ENCODE measurements at places on chromosomes 6 and 20. TPM values are rescaled to one million over a fixed set of nuclear protein-coding genes. Genes with fewer than 3 reads are reported as not detected.

- no peak for DNase-seq
These were observed 47.1 kb downstream of the IRF4 start for GRCh38 chr6:438634-439170.

DNA sequence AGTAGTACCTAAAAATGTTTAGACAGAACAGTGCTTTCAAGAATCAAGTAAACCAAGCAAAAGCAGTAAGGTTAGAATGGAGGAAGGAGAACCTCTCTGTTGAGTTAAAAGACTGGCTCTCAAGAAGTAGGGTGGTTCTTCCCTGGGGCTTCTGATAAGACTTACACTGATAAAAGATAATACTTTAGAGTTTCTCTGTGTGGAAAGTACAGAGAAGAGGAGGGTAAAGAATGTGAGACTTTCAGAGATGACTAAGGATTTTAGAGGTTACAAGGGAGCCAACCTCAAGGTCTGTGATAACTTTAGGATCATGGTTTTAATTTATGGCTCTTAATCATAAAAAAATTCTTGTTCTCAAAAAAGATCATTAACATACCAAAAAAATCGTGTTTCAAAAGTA, 30.9 kb upstream of the ALDH8A1 start:
- DNase-seq, result no peak

DNA sequence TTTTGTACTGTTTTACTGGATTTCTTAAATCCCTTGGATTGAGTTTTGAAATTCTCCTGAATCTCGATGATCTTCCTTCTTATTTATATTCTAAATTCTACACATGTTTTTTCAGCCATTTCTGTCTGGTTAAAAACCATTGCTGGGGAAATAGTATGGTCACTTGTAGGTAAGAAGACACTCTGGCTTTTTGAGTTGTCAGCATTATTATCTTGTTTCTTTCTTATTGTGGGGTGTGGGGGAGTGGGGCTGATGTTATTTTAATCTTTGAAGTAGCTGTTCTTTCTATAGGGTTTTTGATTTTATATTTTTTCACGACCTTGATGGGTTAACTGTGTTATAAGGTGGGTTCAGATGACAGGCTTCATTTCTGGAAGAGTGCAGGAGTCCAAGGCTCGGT, 37.4 kb upstream of the ADGRB3 start:
- no peak for DNase-seq

DNA sequence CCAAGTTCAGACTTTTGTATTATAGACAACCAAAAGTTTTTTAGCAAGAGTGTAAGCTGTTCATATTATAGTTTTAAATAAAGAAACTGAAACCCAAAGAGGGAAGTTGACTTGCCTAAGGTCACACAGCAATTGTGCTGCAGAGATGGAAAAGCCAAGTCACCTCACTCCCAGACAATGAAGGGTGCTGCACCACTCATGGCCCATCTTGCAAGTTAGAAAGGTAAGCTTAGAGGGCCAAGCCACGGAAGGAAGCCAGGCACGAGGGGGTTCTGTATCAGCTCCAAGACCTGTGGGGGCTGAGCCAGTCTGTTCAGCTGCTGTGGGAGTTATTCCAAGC, 860 bp downstream of the DEFB124 start:
- DNase-seq, result no peak

- no peak for DNase-seq
These were observed 14.1 kb upstream of the SPDEF start for GRCh38 chr6:34570066-34570833.

DNA sequence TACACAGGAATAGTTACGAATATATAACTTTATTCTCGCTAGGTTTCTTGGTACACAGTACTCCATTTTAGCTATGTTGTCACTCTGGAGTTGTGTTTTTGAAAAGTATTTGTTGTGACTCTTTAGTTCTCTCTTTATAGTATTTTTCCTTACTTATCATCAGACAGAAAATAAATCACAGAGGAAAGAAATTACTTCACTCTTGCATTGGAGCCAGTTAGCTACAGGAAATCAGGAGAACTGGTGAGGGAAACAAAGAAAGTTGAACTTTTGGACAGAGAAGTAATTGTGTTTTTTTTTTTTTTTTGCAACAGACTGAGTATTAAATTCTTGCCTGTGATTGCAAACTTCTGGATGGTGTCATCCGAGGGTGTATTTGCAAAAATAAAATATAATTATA, 33.9 kb downstream of the DSE start:
- DNase-seq, result no peak

DNA sequence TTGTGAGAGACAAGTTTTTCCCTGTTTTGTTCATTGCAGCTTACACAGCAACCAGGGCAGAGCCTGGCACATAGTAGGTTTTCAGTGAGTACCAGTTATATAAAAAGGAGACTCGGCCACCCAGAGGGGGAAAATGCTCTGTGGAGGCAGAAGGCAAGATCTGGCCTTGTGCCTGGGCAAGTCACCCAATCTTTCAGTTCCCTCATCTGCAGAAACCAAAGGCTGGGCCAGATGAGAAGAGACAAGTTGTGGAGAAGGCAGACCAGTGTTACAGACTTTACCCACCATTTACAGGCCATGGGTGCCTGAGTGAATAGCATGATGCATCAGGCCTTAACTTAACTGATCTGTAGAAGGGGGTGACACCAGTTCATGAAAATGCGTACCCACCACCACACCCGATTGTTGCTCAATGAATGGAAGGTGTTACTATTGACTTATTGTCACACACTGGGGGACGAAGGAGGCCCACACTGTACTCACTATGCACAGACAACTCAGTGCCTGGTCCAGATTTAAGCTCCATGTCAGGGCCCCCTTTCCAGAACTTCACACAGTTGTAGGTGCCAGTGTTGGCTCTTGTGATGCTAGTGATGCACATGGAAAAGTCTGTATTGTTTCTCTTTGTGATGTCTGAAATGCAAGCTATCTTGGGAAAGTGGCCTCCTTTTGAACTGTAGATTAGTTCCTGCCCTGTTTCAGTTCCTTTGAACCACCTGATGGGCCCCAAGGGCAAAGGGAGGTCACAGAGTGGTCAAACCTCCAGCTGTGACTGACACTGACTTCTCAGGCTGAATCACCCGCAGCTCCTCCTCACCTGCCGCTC, 64.3 kb upstream of the SIRPG start:
- DNase-seq, result no peak

- no peak for DNase-seq
These were observed 25.2 kb downstream of the HLA-A start for GRCh38 chr6:29967379-29968010.

DNA sequence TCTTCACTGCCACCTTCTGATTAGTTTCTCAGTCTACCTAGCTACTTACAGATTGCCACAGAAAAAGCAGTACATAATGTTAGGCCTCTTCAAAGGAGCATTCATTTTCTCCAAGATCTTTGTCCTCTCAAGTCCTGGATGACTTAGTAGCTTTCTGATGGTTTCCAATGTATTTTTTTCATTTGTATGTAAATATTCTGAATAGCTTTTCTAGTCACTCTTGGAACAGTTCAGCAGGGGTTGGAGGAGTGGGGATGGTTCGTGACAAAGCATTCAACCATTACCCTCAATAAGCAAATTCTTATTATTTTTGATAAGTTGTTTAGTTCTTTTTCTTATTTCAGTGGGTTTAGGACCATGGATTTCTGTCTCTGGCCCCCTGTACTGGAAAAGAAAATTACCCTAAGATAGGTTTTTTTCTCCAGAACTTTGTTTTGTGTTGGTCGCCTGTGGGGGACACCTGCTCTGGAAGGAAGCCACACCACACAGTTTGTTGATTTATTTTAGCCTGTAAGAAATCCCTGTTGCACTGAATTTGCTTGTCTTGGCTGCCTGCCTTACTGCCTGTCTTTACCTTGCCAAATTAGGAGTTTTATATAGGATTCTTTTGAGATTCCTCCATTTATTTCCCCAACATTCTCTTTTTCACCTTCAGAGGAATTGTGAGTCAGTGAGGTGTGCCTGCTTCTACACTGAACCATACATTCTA, 247.9 kb downstream of the RFPL4B start:
- DNase-seq, result no peak

- no peak for DNase-seq
These were observed 49.3 kb upstream of the L3MBTL3 start for GRCh38 chr6:129969064-129969463.

DNA sequence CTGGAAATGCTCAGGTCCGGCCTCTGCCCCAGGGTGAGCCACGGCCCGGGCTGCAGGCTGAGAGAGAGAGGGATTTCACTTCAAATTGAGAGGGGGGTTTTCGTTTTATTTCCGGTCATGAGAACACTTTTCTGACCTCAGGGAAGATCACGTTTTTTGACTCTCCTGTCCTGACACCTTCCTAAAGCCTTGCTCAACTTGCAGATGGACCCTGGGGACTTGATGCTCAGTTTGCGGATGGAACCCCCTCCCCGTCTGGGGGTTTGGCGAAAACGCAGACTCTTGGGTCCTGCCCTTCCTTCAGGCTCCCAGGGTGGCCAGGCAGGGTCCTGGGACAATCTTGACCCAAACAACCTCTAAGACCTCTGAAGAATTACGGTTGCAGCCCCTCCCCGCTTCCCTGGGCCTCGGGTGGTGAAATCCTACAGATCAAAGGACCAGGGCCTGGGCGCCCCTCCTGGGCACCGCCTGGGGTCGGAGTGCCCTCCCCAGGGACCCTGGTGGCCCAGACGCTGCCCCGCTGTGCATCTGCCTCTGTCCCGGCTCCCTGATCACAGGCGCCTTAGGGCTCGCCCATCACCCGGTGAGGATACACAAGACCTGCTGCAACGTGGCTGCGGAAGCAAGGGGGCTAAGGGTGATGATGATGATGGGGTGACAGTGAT, 148.2 kb downstream of the ERMARD start:
- no peak for DNase-seq

- no peak for DNase-seq
These were observed 38.7 kb downstream of the SPDEF start for GRCh38 chr6:34517461-34517881.

DNA sequence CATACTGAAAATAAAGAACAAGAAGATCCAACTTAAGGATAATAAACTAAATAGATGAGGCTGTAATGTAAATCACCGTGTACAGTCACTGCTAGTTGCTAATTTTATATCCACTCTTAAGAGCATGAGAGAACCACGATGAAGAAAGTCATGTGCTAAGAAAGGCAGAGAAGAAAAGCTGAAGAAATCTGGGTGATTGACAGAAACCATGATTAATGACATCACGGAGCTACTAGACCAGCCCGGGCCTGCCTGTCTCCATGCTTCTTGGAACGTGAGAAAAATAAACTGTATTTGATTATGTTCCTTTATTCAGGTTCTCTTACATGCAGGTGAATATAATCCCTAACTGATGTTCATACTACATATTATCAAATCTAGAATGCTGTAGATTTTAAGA, 84.2 kb upstream of the E2F3 start:
- no peak for DNase-seq

GRCh38 chr20:50932691-50933280, 1.5 kb upstream of the ADNP start:
- DNase-seq, result no peak

DNA sequence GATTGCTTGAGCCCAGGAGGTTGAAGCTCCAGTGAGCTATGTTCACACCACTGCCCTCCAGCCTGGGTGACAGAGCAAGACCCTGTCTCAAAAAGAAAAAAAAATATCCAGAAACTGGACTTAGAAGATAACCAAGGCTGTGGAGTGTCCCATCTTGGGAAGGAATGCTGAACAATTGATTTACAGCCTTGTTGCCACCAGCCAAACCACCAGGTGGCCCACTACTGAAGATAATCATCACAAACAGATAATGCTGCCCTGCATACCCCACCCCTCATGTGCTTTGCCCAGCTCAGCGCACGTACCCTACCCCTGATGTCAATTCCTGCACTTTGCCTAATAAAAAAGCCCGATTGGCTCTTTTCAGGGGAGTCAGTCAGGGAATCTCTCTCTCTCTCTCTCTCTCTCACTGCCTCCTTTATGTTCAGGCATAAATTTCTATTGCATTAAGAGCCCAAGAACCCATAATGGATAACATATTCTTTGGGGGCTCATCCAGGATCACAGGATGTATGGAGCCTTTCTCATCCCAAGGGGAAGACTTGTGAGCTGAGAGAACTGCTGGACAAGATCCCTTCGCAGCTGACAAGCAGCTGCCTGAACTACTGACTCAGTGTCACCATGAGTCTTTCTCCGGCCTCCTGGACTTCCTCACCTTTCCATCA, 166.4 kb downstream of the CD24 start:
- DNase-seq, result no peak

DNA sequence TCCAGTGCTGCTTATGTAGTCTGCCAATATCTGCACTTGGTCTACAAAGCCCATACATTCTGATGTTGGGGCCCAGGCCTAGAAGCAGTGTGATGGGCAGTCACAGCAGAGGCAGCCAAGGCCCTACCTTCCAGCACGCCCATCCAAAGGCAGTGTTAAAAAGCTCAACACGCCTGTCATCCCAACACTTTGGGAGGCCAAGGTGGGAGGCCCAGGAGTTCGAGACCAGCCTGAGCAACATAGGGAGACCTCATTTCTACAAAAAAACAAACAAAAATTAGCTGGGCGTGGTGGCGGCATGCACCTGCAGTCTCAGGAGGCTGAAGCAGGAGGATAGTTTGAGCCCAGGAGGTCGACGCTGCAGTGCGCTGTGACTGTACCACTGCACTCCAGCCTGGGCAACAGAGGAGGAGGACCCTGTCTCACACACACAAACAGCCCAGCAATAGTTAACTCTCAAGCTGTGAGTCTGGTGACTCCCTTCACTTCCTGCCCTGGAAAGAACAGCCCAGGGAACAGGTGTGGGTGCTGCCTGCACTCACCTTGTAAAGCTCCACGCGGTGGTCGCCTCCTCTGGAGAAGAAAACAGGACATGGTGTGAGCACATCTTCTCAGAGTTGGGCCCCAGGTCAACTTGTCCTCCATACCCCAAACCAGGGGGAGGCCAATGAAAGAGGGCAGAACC, 68.8 kb downstream of the PYGB start:
- no peak for DNase-seq

- DNase-seq, result no peak
These were observed 10.7 kb upstream of the HDDC2 start for GRCh38 chr6:125312478-125312877.

GRCh38 chr6:74979065-74979766, 226.6 kb downstream of the COL12A1 start:
- no peak for DNase-seq

GRCh38 chr6:160221423-160221822, 37.2 kb downstream of the SLC22A2 start:
- no peak for DNase-seq

- DNase-seq, result no peak
These were observed 141.5 kb downstream of the ATXN1 start for GRCh38 chr6:16619777-16620176.

The CRISP3 gene
- polyA plus RNA-seq, result 0.14 TPM

The KHDRBS2 gene
- not detected for polyA plus RNA-seq

The ADTRP gene
- polyA plus RNA-seq, result 0.49 TPM

The TCF19 gene
- polyA plus RNA-seq, result 10.0 TPM

The TRIM10 gene
- polyA plus RNA-seq, result 0.86 TPM

The SLC26A8 gene
- 0.17 TPM for polyA plus RNA-seq

The SAPCD1 gene
- polyA plus RNA-seq, result 2.4 TPM

The RAET1G gene
- 0.54 TPM for polyA plus RNA-seq

The LAMA4 gene
- 157 TPM for polyA plus RNA-seq

The ZNF341 gene
- polyA plus RNA-seq, result 3.6 TPM

The TNF gene
- 0.12 TPM for polyA plus RNA-seq

The SLC18B1 gene
- polyA plus RNA-seq, result 7.6 TPM

The MARCKS gene
- 205 TPM for polyA plus RNA-seq

The NFYA gene
- 26.7 TPM for polyA plus RNA-seq

The ISM1 gene
- 1.1 TPM for polyA plus RNA-seq

The CDH22 gene
- polyA plus RNA-seq, result 0.35 TPM
